ENCODE measurements at places on chromosomes 4 and X. TPM values are rescaled to one million over a fixed set of nuclear protein-coding genes. Genes with fewer than 3 reads are reported as not detected.

DNA sequence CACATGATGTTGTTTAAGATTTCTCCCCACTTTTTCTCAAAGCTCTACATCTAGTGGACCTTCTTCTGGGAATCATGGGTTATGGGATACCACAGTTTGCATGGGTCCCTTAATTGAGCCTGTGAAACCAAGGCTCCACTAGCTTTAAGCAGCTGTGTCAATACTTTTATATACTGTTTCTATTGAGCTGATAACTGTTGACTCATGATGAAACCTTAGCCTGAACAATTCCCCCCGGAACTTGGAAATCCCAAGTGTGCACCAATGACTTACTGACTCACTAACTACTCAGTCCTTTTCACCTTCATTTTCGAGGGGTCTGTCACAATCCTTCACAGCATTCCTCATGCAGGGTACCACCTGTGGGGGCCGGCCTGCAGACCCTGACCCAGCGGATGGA lies 12.7 kb upstream of the SPIN4 start:
- no peak for DNase-seq

- no peak for DNase-seq
Measured at GRCh38 chr4:156779042-156779441, 192.6 kb downstream of the PDGFC start.

DNA sequence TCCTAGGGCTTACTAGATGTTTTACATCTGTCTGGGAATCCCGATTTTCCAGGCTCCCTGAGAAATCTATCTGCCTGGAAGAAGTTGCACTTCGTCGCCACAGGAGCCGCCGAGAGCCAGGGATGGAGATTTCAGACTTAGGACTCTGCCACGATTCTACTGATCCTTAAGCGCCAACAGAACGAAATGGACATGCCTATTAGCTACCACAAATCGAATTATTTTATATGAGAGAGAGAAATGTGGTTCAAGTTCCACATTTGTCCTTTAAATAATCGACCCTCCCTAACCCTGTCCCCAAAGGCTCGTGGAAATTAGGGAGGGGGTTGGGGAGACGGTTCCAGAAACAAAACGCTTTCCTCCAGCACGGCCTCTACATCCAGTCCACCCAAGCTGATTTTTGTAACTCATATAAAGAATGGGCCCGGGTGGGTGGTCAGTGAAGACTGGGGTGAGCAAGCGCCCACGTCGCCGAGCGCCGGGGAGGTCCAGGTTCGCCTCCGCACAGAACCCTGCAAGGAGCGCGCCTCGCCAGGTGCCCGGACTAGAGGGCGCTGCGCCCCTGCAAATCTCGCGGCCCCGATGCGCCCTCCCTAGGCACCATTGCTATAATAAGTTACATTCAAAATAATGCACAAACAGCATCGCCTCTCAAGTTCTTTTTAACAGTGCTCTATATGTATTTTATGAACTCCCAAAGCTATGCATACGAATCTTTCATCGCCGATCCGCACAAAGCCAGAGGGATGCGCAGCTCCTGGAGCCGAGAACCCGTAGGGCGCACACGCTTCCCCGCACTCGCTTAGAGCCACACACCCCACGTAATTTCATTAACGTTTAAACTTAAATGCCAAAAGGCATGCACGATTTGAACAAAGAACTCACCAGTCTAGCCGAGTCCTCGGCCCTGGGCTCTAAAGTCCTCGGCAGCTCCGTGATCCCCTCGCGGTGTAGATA lies 2.1 kb upstream of the FAT1 start:
- DNase-seq = no peak

The CCNQ gene
- 12.7 TPM for total RNA-seq

DNA sequence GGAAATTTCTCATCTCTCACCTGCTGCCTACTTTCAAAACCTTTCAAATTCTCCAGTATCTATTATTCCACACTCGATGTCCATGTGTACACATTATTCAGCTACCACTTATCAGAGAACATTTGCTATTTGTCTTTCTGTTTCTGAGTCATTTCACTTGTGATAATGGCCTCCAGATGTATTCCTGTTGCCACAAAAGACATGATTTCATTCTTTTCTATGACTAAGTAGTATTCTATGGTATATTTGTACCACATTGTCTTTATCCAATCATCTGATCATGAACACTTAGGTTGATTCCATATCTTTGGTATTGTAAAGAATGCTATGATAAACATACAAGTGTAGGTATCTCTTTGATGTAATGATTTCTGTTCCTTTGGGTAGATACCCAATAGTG lies 310.1 kb upstream of the SPOCK3 start:
- DNase-seq = no peak

DNA sequence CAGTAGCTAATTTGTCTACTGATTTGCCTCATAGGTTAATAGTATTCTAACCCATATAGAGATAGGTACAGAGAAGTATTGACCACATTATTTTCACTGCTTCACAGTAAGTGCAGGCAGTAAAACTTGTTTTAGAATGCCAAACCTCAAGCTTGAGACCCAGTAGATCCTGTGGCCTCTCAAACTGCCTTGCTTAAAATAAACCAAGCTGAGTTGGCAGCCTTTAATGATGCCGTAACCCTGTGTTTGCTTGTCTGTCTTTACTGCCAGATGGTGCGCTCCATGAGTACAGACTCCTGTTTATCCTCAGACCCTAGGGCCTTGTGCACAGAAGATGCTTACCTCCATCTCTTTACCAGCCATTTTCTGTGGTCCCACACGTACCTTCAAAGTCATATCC lies 50.8 kb downstream of the ANXA3 start:
- no peak for DNase-seq

Data from CD8-positive, alpha-beta T cell (primary cell).